ENCODE measurements at places on chromosomes 4 and X. TPM values are rescaled to one million over a fixed set of nuclear protein-coding genes. Genes with fewer than 3 reads are reported as not detected.

DNA sequence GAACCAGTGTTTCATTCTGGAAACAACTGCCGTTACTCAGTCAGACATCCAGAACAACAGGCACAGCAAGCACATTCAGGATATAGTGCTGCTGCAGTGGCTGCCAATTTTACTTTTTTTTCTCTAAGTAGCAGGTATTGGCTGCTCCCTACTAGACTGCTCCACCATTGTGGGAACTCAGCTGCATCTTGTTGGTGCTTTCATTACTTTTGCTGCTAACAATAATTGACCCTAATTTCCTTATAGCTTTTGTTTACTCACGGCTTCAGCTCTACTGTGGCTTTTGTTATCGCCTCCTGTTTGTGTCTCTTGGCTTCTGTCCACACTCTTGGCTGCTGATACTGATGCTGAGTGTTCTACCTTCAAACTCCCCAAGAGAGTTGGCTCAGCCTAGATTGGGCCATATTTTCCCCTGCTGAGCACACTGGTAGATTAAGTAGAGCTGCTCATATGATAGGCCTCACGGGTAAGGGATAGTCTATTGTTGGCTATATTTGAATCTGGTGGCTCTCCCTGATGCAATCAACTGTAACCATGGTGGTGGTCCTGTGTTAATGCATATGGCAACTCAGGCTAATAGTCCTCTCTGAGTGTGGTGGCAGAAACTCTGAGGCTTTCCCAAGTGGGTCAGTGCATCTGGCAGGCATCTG is 44.5 kb upstream of the IL2 start:
- H3K27ac ChIP-seq: no peak overlapping the region
- no peak for DNase-seq
- no peaks in the 10 kb centered on the region for H3K27me3 ChIP-seq
- no peak overlapping the region for H3K4me3 ChIP-seq

DNA sequence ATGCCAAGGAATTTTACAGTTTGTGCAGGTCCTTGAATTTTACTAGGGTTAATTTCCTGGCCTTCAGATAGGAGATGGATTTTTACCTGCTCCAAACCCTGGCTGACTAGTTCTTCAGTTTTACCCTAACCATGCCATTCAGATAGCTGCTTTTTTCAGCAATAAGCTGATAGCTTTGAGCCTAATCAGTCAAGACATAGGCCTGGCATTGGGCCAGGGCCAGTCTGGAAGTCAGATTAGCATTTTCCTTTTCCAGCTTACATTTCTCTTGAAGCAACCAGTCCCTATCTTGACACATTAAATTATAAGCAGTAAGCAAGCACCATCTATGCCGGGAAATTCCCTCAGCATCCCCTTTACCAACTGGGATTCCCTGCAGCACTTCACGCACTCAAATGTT is 177.1 kb downstream of the ADGRA3 start:
- no peak overlapping the region for H3K4me3 ChIP-seq
- H3K36me3 ChIP-seq: no peaks in the 10 kb centered on the region
- DNase-seq: no peak
- no peak overlapping the region for H3K27ac ChIP-seq

HPGD gene
- total RNA-seq: not detected

LRAT gene
- 0.94 TPM for total RNA-seq

PLAC8 gene
- 0.15 TPM for total RNA-seq

Data from neural progenitor cell (in vitro differentiated cells).